ENCODE measurements at places on chromosomes 2 and 18.

- no peak for DNase-seq
These were observed 24.7 kb downstream of the MYOM1 start for GRCh38 chr18:3194947-3195612.

DNA sequence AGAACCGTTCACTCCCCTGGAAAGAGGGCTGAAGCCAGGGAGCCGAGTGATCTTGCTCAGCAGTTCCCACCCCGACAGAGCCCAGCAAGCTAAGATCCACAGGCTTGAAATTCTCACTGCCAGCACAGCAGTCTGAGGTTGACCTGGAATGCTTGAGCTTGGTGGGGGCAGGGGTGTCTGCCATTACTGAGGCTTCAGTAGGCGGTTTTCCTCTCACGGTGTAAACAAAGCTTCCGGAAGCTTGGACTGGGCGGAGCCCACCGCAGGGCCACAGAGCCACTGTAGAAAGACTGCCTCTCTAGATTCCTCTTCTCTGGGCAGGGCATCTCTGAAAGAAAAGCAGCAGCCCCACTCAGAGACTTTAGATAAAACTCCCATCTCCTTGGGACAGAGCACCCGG lies 180.8 kb downstream of the WDR7 start:
- no peak for DNase-seq

DNA sequence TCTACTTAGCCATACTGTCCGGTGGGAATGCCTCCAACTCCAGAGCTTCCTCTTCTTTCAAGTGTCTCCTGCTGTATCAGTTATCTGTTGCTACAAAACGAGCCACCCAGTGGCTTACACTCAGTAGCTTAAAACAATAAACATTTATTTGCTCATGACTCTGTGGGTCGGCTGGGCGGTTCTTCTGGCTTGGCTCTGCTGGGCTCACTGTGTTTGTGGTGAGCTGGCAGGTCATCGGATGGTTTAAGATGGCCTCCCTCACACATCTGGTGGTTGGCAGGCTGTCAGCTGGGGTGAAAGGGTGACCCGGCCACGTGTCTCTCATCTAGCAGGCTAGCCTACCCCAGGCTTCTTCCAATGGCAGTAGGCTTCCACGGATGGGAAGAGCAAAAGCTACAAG lies 122.4 kb upstream of the SLC1A4 start:
- no peak for DNase-seq

GRCh38 chr18:12362473-12363174 lies 14.4 kb downstream of the AFG3L2 start:
- DNase-seq = no peak

DNA sequence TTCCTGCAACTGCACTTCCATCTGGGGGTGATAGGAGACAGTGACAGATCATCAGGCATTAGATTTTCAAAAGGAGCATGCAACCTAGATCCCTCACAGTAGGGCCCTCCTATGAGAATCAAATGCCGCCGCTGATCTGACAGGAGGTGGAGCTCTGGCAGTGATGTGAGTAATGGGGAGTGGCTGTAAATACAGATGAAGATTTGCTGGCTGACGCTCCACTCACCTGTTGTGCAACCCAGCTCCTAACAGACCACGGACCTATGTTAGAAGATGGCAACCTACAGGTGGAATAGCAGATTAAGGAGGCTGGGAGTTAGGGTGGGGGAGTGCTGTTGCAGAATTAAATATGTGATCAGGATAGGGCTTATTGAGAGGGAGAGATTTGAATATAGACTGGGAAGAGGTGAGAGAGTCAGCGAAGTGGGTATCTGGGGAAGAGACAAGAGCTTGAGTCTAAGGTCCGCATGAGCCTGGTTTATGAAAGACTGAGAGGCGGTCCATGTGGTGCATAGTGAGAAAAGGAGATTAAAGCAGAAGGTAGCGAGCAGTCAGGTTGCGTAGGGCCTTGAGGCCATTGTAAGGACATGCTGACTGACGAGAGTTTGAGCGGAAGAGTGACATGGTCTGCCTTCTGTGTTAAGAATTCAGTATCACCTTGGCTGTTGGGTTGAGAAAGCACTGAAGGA lies 31.3 kb upstream of the TOGARAM2 start:
- DNase-seq = no peak

DNA sequence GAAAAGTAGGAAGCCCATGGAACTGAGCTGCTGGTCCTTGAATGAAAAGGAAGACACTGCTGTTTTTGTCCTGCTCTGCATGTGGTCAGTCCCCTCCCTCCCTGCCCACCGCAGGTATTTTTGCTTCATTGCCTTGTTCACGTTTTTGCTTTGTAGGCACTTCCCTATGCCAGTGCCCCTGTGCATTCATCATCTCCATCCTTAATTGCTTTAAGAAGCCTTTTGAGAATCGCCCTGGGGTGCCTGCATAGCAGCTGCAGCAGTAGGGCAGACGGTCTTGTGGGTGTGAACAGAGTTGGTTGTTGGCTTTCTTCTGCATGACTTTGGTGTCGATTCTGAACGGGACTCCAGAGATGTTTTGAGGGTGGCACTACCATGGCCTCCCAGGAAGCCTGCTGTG lies 97.0 kb downstream of the CABLES1 start:
- no peak for DNase-seq

DNA sequence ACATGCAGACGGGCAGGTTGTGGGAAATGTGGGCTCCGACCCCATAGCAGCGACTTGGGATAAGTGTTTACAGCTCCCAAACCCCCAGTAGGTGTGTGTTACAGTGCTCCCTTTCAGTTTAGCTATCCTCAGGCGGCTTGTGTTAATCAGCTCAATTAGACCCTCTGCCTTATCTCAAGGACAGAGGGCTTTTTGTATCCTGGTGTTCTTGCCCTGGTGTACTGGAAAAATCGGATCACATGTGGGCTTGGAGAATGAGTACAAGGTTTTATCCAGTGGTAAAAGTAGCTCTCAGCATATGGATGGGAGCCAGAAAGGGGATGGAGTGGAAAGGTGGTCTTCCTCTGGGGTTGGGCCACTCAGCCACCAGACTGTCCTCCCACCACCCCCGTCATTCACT lies 264.7 kb upstream of the SYT4 start:
- DNase-seq = no peak

GRCh38 chr2:237667893-237668292 lies 40.5 kb downstream of the LRRFIP1 start:
- DNase-seq = no peak

DNA sequence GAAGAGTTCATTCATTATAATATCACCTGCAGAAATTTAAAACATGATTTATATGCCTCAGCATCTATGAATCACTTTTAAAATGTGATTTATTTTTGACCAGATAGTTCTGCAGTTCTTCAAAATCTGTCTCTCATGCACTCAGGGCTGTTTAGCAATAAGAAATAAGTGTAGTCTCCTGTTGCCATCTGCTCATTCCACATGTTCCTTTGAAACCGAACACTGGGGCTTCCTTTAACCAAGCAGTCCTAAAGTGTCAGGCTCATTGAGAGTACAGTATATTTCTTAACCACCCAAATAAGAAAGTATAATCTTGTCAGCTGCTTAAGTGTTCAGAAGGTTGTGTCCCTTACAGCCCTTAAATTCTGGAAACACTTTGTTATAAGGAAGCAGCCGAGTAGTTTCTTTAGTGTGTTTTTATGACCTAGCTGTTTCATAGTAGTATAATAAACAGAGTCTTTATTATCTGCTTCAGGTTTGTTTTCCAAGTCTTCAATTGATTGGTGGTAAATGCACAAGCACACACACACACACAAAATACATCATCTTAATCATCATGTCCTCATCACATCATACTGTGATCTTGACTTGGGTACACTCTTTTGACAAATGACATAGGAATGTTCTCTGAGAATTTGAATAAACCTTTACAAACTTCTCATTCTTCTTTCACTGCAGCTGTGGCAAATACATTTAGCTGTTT lies 10.4 kb downstream of the WDR7 start:
- DNase-seq = no peak

GRCh38 chr2:205637320-205637602 lies 45.0 kb upstream of the NRP2 start:
- DNase-seq = no peak

- no peak for DNase-seq
These were observed 131.4 kb downstream of the VWC2L start for GRCh38 chr2:214542295-214542694.

DNA sequence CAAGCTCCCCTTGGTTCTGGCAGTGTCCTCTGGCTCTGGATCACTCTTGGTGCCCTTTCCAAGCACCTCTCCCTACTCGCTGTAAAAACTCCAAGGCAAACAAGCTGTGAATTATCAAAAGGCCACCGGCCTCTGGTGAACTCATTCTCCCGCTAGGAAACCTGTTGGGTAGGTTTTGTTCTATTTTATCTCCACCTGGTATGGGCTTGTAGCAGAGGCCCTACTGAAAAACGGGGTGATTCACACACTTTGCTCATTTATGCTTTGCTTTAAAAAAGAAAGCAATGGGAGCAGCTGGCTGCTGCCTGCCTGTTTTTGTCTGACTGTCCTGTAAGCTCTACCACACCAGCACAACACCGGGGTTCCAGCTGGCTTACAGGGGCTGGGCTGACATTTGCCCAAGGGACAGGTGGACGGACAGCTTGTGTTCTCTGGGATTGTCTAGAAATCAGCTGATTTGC lies 56.8 kb downstream of the SH3BP4 start:
- no peak for DNase-seq

- no peak for DNase-seq
These were observed 207.1 kb downstream of the ZNF521 start for GRCh38 chr18:25144820-25145219.

- no peak for DNase-seq
These were observed 492.1 kb upstream of the PIK3C3 start for GRCh38 chr18:41462946-41463345.

DNA sequence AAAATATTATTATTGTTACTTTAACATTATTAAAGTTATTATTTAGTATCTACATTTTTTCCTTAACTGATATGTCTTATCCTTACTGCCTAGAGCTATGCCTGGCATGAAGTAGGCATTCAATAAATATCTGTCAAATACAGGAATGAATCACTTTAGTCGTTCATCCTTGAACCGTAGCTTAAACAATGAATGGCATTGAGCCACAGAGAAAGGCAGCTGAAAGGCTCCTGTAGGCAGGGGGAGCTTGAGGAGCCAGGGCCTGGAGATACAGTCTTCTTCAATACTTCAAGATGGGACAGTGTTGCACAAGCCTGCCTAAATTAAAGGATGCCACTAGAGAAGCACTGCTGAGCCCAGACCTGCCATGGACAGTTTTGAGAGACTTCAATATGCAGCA lies 22.5 kb downstream of the CYRIA start:
- DNase-seq = no peak

- no peak for DNase-seq
These were observed 330.5 kb downstream of the DYSF start for GRCh38 chr2:71783815-71784214.

DNA sequence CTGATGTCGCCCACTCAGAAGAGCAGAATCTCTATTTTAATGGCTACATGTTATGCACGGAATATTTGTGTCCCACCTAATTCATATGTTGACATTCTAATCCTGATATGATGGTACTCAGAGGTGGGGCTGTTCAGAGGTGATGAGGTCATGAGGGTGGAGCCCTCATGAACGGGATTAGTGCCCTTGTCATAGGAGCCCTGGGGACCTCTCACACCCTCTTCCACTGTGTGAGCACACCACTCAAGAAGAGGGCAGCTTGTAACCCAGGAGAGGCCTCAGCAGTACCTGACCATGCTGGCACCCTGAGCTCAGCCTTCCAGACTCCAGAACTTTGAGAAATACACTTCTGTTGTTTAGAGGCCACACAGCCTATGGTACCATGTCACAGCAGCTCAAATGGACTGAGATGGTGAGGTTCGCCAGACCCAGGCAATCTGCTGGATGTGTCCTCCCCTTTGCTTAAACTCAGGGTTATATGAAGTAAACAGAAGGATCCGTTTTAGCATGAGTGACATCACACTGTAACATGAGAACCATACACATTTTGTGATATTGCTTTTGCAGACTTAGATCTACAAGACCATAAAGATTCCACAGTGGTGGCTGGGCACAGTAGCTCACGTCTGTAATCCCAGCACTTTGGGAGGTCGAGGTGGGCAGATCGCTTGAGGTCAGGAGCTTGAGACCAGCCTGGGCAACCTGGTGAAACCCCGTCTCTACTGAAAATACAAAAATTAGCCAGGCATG lies 48.7 kb downstream of the ATOH8 start:
- no peak for DNase-seq

DNA sequence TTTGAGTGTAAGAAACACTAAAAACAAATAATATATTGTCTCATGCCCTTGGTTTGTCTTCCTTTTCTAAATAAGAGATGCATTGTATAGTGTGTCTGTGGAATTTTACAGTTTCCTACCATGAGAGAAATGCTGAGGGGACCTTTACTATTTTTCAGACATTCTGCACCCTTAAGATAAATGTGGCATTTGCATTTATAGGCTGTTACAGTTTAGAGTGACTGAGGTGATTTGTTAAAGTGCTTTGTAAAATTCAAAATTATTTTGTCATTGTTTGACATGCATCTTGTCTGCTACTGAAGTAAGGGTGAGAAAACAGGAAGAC lies 78.9 kb upstream of the ZSWIM2 start:
- no peak for DNase-seq

DNA sequence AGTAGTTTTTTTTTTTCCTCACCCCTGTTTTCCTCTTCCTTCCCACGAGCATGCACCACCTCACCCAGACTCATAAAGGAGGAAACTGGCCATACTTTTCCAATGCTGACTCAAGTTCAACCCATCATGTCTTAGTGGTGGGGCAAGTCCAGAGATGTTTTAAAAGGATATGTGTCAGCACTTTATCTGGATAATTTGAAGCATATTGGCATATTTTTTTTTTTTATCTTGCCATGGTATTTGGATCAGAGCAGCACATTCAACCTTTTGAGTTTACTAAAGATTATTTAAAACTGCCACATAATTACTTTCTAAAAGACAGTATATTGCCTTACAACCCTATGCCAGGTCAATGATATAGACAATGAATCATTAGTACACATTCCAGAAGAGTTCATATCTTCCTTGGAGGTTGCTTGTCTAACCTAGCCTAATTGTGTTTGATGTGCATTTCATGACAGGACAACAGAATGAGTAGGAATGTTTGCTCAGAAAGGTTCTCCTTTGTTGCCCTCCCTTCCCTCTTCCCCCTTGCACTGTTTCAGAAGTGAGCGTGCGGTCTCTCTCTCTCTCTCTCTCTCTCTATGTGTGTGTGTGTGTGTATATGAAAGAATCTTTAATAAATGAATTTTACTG lies 950.7 kb upstream of the FAM98A start:
- no peak for DNase-seq

DNA sequence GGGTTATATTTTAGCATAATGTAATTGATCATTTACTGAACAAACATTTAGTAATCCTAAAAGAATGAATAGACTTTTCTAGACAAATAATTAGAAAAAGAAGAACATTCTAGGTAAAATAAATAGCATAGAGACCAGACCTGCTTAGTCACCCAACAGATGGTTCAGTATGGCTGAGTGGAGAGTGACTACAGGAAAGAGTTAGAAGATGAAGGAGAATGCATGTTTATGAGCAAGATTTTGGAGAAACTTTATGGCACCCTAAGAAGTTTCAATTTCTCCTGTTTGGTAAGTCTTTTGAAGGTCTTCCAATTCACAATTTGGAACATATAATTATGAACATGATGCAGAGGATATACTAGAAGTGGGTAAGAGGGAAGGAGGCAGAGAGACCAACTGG lies 32.9 kb downstream of the FAP start:
- DNase-seq = no peak

GRCh38 chr2:96547731-96548171 lies 11.2 kb downstream of the ARID5A start:
- no peak for DNase-seq
